Upper lobe of left lung (tissue), 6 donors: ENCODE measurements at places on chromosomes 11 and 22. TPM values are rescaled to one million over a fixed set of nuclear protein-coding genes. Genes with fewer than 3 reads are reported as not detected.

- DNase-seq, result no peak
- H3K27me3 ChIP-seq, result no peaks in the 10 kb centered on the region
- peaks cover 16% of the 10 kb centered on the region for H3K4me1 ChIP-seq
These were observed 29.5 kb upstream of the SERPIND1 start for GRCh38 chr22:20744456-20744855.

DNA sequence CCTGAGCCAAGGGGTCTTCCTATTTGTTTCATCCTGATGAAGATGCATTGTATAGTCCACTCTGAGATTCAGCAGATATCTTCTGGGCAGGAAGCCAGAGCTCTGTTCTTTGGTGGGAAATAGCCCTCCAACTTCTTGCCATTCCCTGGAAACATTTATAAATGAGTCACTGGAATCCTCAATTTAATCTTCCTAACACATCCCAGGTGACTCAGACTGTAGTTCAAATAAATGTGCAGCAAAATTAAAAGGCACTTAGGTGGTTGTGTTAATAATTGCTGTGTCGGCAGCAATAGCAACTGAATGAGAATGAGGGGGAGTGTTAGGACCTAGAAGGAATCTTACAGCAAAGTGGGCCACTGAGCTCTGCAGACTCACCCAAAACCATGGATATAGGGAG, 108.6 kb downstream of the INSC start:
- no peaks in the 10 kb centered on the region for H3K27me3 ChIP-seq
- H3K4me3 ChIP-seq, result no peak overlapping the region
- H3K27ac ChIP-seq, result no peak overlapping the region

The JAML gene
- total RNA-seq, result 54.5 TPM

The SPINDOC gene
- 19.8 TPM for total RNA-seq

The RIMBP3B gene
- total RNA-seq, result not detected

- no peaks in the 10 kb centered on the region for H3K36me3 ChIP-seq
- DNase-seq, result no peak
These were observed 5.0 kb upstream of the CCDC81 start for GRCh38 chr11:86369668-86370067.

DNA sequence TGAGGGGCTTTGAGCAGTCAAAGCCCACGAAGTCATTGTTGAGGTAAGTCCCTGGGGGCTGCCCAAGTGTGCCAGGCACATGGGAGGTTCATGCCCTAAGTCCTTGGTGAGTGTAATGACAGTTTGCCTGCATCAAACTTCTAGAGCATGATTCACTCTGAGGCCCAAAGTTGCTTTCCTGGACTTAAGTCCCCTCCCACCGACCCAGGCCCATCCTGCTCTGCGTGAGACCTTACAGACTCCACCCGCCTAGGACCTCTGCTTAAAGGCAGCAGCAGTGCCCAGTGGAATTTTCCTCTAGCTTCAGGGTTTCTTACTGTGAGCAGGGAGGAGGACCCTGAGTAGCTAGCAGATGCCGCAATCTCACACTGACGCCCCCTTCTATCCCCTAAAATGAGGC, 5.7 kb upstream of the PVALB start:
- no peaks in the 10 kb centered on the region for H3K4me1 ChIP-seq
- H3K36me3 ChIP-seq, result no peaks in the 10 kb centered on the region
- no peak overlapping the region for H3K27ac ChIP-seq

The SHISAL1 gene
- 1.0 TPM for total RNA-seq

The PYGM gene
- 1.0 TPM for total RNA-seq

- H3K27ac ChIP-seq, result no peak overlapping the region
- no peak for DNase-seq
- H3K36me3 ChIP-seq, result no peaks in the 10 kb centered on the region
- no peaks in the 10 kb centered on the region for H3K27me3 ChIP-seq
- no peak overlapping the region for H3K4me3 ChIP-seq
These were observed 213.7 kb downstream of the BARX2 start for GRCh38 chr11:129589190-129589860.

The PTPN5 gene
- total RNA-seq, result 0.31 TPM

The PUS3 gene
- 10.4 TPM for total RNA-seq

DNA sequence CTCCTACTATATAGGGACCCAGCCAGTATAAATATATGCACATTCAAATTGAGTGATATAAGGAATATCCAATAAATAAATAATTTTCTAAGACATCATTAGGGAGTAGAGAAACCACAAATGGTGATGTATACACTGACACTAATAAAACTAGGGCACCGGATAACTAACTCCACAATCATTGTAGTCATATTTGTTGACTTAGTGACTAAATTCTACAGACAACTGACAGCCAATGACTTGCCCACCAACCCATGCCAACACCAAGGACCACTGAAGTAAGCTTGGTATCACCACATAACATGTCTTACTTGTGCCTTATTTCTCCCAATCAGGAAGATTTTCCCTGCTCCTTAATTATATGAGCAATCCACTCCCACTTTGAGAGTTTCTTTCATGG, 139.6 kb upstream of the TRPC6 start:
- no peaks in the 10 kb centered on the region for H3K36me3 ChIP-seq
- H3K4me3 ChIP-seq, result no peak overlapping the region
- no peaks in the 10 kb centered on the region for H3K4me1 ChIP-seq
- DNase-seq, result no peak

The MS4A12 gene
- not detected for total RNA-seq

DNA sequence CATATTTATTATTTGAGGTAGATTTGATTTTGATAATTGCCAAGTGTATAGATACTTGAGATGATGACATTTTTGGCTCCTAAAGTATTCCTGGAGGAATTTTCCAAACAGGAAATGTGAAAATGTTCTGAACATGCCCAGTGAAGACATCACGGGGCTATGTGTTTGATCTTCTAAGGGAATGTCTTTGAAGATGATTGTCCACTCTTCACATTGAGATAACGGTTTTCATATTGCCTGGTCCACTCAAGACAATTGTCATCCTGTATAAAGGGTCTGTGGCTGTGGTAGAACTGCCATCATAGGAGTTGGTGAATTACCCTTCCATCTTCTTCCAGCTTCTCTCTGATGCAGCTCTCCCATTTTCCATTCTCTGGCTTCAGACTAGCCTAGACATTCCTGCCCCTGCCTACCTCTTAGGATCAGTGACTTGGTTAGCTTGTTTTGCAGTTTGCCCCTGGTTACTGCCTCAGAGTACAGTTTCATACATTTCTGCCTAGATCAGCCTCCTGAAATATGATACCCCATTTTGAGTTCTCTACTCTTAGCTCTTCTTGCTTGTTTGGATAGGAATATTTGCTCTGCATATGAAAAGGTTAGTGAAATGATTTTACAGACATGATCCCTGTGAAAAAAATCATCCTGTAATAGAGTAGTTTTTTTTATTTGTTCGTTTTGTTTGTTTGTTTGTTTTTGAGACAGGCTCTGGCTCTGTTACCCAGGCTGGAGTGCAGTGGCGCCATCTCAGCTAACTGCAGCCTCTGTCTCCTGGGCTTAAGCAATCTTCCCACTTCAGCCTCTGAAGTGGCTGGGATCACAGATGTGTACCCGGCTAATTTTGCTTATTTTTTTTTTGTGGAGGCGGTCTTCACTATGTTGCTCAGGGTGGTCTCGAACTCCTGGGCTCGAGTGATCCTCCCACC, 111.4 kb upstream of the SORL1-AS1 start:
- no peak overlapping the region for H3K4me3 ChIP-seq
- no peak for DNase-seq
- no peaks in the 10 kb centered on the region for H3K27me3 ChIP-seq
- H3K36me3 ChIP-seq, result peaks cover 8% of the 10 kb centered on the region
- H3K27ac ChIP-seq, result no peak overlapping the region
- no peaks in the 10 kb centered on the region for H3K4me1 ChIP-seq

The PTS gene
- total RNA-seq, result 17.1 TPM

The RAG2 gene
- total RNA-seq, result not detected

GRCh38 chr11:41533761-41534160, 74.3 kb upstream of the LRRC4C start:
- no peak overlapping the region for H3K27ac ChIP-seq
- DNase-seq, result no peak
- H3K4me3 ChIP-seq, result no peak overlapping the region
- H3K27me3 ChIP-seq, result no peaks in the 10 kb centered on the region

DNA sequence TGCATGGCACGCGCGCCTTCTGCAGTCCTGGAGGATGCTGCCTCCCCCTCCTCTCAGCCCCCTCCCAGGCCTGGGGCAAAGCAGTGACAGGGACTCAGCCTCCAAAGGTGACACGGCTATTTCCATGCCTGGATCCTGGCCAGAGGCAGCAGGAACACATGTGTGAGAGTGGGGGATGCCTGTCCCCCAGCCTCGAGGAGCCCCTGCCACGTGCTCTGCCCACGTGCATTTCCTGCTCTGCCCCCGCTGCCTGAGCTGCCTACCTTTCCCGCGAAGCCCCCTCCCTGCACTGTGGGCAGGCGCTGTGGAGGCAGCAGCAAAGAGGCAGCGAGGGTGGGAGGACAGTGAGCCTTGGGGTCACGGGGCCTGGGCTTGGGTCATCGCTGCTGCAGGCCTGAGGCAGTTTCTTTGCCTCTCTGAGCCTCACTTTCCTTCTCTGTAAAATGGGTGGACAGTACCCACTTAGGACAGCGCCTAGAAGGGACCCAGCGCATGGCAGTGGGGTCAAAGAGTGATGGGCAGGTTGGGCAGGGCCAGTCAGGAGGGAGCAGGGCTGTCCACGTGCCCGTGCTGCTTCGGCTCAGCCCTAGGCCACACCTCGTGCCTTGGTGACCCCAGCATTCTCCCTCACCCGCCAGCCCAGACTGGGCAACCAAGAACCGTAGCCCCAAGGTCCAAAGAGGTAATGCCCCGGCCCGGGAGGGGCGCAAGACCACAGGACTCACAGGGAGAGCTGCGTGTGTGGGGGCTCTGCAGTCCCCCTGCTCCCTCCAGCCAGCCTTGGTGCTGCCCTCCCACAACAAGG, 48.6 kb downstream of the FLRT1 start:
- peaks cover 6% of the 10 kb centered on the region for H3K4me1 ChIP-seq
- no peaks in the 10 kb centered on the region for H3K27me3 ChIP-seq
- H3K36me3 ChIP-seq, result no peaks in the 10 kb centered on the region
- H3K4me3 ChIP-seq, result no peak overlapping the region
- DNase-seq, result peak; percentile 63

The ANKRD42 gene
- 13.5 TPM for total RNA-seq

The CLDN5 gene
- 223 TPM for total RNA-seq

GRCh38 chr11:110185121-110185591, 92.0 kb downstream of the ZC3H12C start:
- no peaks in the 10 kb centered on the region for H3K36me3 ChIP-seq
- no peak overlapping the region for H3K4me3 ChIP-seq
- no peaks in the 10 kb centered on the region for H3K4me1 ChIP-seq
- DNase-seq, result no peak

- DNase-seq, result no peak
- H3K4me3 ChIP-seq, result no peak overlapping the region
- H3K4me1 ChIP-seq, result peaks cover 34% of the 10 kb centered on the region
- no peaks in the 10 kb centered on the region for H3K27me3 ChIP-seq
- no peaks in the 10 kb centered on the region for H3K36me3 ChIP-seq
These were observed 111.6 kb downstream of the SIK3 start for GRCh38 chr11:116986521-116987105.

GRCh38 chr11:57324154-57324885, 432 bp downstream of the TNKS1BP1 start:
- peaks cover 4% of the 10 kb centered on the region for H3K36me3 ChIP-seq
- H3K4me1 ChIP-seq, result peaks cover 64% of the 10 kb centered on the region
- peak overlapping the region; percentile 88 for H3K4me3 ChIP-seq
- peak overlapping the region; percentile 97 for H3K27ac ChIP-seq
- peak; percentile 84 for DNase-seq
